ENCODE measurements at places on chromosomes 11 and 22. TPM values are rescaled to one million over a fixed set of nuclear protein-coding genes. Genes with fewer than 3 reads are reported as not detected.

SIK3 gene
- 23.1 TPM for total RNA-seq

FXYD2 gene
- total RNA-seq = 0.50 TPM

MMP12 gene
- total RNA-seq = not detected

OR5T3 gene
- not detected for total RNA-seq

C11orf97 gene
- total RNA-seq = not detected

PANX2 gene
- 1.7 TPM for total RNA-seq

PARVG gene
- total RNA-seq = not detected

CRYAB gene
- total RNA-seq = 0.29 TPM

OR4A47 gene
- not detected for total RNA-seq

RTCB gene
- total RNA-seq = 140 TPM

RIMBP3C gene
- not detected for total RNA-seq

TSPAN32 gene
- not detected for total RNA-seq

CADM1 gene
- 9.7 TPM for total RNA-seq

LRP4 gene
- 0.93 TPM for total RNA-seq

GSTT2B gene
- 11.4 TPM for total RNA-seq

SHANK3 gene
- total RNA-seq = 54.3 TPM

IL17REL gene
- 0.22 TPM for total RNA-seq

B3GAT1 gene
- 0.07 TPM for total RNA-seq

SERPING1 gene
- not detected for total RNA-seq

FERMT3 gene
- total RNA-seq = 124 TPM

ISX gene
- not detected for total RNA-seq

ZNF215 gene
- 5.9 TPM for total RNA-seq

RGL4 gene
- not detected for total RNA-seq

FOLH1 gene
- 0.40 TPM for total RNA-seq

C22orf15 gene
- 0.36 TPM for total RNA-seq

OR4D5 gene
- total RNA-seq = not detected

CDC42EP2 gene
- 28.3 TPM for total RNA-seq

GAB4 gene
- not detected for total RNA-seq

POU2AF3 gene
- total RNA-seq = not detected

HEPHL1 gene
- total RNA-seq = not detected

IGLL5 gene
- total RNA-seq = not detected

CDC42BPG gene
- total RNA-seq = 0.22 TPM

IGSF22 gene
- not detected for total RNA-seq

PAK1 gene
- total RNA-seq = 6.5 TPM

VWA5A gene
- total RNA-seq = 18.2 TPM

MMP10 gene
- total RNA-seq = 2.4 TPM

CNIH2 gene
- total RNA-seq = 0.13 TPM

OR2D3 gene
- not detected for total RNA-seq

ME3 gene
- total RNA-seq = 41.0 TPM

SCN4B gene
- total RNA-seq = 0.13 TPM

OR4C6 gene
- total RNA-seq = not detected
